ENCODE measurements at places on chromosomes 7 and 10.

DNA sequence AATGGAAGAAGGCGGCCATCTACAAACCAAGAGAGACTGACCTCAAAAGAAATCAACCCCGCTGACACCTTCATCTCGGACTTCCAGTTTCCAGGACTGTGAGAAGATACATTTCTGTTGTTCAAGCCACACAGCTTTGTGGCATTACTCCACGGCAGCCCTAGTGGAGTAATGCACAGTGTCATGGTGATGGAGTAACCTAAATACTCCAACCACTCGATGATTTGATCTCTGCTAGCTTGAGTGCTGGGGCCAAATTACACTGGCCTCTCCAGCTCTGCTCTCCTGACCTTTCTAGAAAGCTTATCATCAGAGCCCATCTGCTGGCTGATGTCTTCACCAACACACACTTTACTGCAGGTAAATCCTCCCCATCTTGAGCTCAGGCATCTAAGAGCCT is 52.2 kb downstream of the GALNT17 start:
- DNase-seq: no peak

DNA sequence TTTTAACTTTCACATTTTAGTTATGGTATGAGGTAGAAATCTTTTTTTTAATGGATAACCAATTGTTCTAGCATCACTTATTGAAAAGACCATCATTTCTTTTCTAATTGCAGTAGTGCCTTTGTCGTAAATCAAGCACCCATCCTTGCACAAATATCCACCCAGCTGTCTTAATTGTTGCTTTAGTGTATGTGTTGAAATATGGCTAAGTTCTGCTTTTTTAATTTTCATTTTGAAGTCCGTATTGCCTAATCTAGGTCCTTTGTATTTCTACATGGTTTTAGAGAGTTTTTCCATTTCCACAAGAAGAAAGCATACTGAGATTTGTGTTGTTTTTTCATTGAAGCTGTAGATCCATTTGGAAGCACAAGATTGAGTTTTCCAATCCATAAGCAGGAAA is 259.6 kb upstream of the SEMA3E start:
- no peak for DNase-seq

GRCh38 chr7:28178599-28178998 is 2.0 kb downstream of the JAZF1 start:
- DNase-seq: no peak

- DNase-seq: no peak
These were observed 98.9 kb downstream of the C10orf105 start for GRCh38 chr10:71620642-71621041.

GRCh38 chr10:124409696-124410095 is 9.0 kb downstream of the OAT start:
- DNase-seq: no peak

- DNase-seq: no peak
These were observed 128.9 kb downstream of the MTPAP start for GRCh38 chr10:30219971-30220751.

- DNase-seq: no peak
These were observed 31.7 kb upstream of the SYPL1 start for GRCh38 chr7:106143711-106144337.

DNA sequence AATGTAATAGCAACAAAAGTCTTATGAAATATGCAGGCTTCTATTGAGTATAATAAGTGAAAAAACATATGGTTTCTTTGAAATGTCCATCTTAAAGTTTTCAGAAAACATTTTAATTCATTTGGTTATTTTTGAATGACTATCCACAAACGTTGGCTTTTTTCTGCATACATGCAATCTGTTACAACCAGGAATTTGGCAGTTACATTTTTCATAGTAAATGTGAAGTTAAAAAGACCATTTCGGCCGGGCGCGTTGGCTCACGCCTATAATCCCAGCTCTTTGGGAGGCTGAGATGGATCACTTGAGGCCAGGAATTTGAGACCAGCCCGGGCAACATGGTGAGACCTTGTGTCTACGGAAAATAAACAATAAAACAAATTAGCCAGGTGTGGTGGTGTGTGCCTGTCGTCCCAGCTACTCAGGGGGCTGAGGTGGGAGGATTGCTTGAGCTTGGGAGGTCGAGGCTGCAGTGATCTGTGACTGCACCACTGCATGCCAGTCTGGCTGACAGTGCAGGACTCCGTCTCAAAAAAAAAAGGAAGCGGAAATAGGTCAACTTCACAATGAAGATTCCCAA is 73.9 kb upstream of the NMT2 start:
- no peak for DNase-seq

GRCh38 chr7:11373546-11374142 is 400.0 kb downstream of the PHF14 start:
- no peak for DNase-seq

GRCh38 chr7:4871056-4871680 is 9.3 kb upstream of the PAPOLB start:
- DNase-seq: no peak

DNA sequence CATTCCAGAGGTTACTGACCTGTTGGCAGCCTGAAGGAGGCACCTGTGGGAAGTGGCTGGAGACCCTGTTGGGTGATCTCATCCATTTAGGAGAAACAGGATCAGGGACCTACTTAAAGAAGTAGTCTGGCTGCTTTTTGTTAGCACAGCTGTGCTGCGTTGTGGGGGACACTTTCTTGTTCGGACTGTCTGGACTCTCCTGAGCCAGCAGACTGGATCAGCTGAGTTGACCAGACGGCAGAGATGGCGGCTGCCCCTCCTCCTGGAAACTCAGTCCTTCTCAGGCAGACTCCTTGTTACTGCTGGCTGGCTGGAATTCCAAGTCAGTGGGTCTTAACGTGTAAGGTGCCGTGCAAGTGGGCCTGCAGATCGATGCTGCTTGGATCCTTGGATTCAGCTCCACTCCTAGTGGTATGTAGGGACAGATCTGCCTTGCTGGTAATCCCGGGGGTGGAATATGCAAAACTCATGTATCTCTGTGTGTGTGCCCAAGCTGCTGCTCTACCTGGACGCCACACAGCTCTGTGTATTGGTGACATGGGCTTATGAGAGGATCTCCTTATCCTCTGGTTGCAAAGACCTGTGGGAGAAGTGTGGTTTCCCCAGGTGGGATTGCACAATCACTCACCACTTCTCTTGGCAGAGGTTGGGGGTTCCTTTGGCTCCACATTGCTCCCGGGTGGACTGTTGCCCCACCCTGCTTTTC is 87.3 kb downstream of the CCSER2 start:
- DNase-seq: no peak

DNA sequence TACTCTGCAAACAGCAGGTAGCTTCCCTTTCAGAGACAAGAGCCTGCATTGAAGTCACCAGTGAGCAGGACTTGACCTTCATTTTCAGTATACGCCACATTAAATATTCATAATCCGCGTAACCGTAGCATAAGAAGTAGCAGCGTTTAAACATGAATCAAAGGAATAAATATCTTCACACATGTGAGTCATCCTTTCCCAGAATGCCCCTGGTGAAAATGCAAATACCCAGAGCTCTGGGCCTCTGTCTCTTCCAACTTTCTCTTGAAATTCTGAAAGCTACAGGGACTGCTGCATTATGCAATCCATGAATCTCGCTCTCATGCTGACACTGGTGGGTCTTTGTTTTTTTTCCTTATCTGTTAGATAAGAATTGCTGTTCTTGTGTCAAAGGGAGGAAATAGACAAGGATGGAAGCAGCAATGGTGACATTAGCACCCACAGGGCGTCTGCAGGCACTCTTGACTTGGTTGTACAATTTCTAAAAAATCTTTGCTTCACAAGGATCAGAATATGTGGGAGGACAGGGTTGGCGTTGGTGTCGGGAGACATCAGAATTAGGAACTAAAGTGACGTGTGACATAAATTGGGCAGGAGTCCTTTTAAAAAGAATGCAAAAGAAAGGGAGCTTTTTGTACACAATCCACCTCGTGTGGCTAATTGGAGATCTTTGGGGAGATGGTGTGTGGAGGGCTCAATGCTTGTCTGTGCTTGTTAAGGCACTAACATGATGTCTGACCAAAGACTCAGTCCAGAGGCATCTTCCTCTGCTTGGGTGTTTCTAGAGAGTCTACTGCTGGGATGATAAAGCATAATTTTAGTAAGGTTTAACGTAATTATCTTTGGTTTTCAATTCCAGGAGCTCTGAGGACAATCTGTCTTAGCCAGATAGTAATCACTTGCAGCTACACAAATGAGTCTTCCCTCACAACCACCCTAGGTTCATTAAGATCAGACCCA is 390.3 kb downstream of the KCNMA1 start:
- DNase-seq: no peak

GRCh38 chr10:51063659-51064535 is 10.4 kb upstream of the PRKG1 start:
- DNase-seq: no peak

DNA sequence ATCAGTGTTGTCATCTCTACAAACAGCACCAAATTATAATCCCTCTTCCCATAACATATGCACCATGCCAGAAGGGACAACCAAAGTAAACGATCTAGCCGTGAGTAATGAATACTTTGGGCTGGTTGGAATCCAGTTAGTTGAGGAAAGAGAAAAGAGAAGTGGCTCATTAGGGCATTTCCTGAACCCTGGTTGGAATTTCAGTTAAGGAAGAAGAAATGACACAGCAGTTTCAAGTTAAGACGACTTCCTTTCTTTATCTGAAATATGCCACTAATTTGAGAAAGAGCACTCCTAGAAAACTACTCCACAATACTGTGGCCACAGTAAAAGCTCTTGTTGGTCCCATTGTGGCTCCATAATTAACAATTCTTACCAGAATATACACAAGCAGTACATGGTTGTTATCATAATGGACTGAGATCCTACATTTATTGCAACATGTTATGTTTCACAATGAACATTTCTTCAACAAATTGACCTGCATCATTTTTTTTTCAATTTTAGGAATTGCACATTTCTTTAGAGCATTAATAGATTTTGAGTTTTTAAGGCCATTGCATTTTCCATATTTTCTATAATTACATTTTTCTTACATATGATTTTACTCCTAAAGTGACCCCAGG is at the start of gene TFEC:
TSS of gene TFEC (minus strand) at position 113 of the 626 bp plus-strand sequence. CDS start 46,322 bp downstream, outside the sequence.
- DNase-seq: no peak

Data from stimulated activated CD4-positive, alpha-beta T cell treated with anti-CD3 and anti-CD28 coated beads, Interleukin-12 subunit alpha, Interleukin-12 subunit beta, amount 100 ng/mL, for 4 hours (primary cell).